ENCODE measurements at places on chromosomes 7 and 10. TPM values are rescaled to one million over a fixed set of nuclear protein-coding genes. Genes with fewer than 3 reads are reported as not detected.

HEPACAM2 gene
- polyA plus RNA-seq: 6.8 TPM

LIPN gene
- polyA plus RNA-seq: not detected

LRRC61 gene
- 21.5 TPM for polyA plus RNA-seq

DNA sequence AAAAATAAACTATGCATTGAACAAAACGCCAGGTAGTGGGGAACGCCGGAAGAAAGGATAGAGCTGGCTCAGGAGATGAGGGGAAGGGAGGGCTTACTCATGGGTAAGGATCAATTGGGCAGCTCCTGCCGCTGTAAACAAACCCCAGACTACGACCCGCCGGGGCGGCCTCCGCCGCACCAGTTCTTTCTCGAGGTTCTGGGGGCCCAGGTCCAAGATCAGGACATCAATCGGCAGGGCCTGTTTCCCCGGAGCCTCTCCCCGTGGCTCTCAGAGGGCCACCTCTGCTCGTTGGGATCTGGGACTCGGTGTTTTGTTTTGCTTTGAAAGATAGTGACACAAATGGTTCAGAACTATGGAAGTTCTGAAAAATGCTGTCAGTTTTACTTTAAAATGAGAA, 140.4 kb downstream of the ELFN1 start:
- no peak for DNase-seq

FGL2 gene
- polyA plus RNA-seq: 103 TPM

OR13A1 gene
- 0.13 TPM for polyA plus RNA-seq

- DNase-seq: no peak
These were observed 561.0 kb upstream of the ANKRD30A start for GRCh38 chr10:36564433-36564832.
